ENCODE measurements at places on chromosomes 5 and 9.

- no peak for DNase-seq
These were observed 34.2 kb upstream of the GRPEL2 start for GRCh38 chr5:149310947-149311658.

- DNase-seq, result no peak
These were observed 153.1 kb upstream of the KLF9 start for GRCh38 chr9:70567511-70567910.

- peak; percentile 53 for DNase-seq
These were observed 29.8 kb upstream of the FABP6 start for GRCh38 chr5:160199410-160199911.

- no peak for DNase-seq
These were observed 63.3 kb upstream of the SLCO6A1 start for GRCh38 chr5:102561894-102562760.

DNA sequence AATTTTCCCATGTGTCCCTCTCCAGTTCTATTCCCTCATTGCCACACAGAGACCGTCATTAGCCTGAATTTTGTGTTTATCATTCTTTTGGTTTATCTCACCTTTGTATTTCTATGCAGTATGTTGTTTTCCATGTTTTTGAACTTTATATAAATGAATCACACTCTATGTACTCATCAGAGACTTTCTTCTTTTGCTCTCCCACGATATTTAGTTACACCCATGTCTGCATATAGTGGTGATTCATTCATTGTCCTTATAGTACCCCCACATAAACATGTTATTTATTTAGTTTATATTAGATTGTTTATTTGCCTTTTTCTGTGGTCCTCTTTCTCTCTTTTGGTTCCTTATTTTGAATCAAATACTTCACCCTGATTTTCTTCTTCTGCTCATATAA, 199.7 kb downstream of the FSTL4 start:
- DNase-seq, result no peak

GRCh38 chr9:17251100-17251499, 116.3 kb downstream of the CNTLN start:
- DNase-seq, result no peak

- no peak for DNase-seq
These were observed 24.0 kb upstream of the FAM120AOS start for GRCh38 chr9:93477397-93477796.

DNA sequence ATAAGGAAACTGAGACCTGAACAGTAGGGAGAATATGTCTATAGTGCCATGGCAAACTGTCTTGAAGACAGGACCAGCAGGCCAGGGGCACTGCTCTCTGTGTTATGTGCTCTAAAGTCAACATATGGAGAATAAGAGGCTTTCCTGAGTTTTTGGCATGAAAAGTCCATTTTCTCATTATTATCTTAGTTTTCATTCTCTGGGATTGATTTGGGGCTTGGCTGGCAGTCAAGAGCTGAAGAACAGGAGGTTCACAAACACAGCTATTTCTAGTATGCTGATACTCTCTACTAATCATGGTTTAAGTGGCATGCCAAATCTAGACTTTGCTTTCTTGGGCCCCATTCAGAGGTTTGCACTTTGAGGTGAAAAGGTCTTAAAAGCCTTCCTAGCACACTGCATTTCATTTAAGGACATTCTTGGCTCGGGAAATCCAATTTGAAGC, 404.4 kb downstream of the ZNF608 start:
- DNase-seq, result no peak

DNA sequence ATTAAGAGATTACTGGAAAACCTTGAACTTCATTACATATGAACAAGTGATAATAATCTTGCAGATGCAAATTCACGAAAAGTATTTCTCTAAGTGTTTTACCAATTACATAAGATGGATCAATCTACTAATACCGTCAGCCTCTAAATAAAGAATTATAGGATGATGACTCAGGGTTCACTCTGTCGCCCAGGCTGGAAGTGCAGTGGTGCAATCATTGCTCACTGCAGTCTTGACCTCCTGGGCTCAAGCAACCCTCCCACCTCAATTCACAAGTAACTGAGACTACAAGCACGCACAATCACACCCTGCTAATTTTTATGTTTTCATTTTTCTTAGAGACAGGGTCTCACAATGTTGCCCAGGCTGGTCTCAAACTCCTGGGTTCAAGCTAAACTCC, 56.1 kb downstream of the CHD1 start:
- DNase-seq, result no peak

- DNase-seq, result no peak
These were observed 207.5 kb downstream of the NXNL2 start for GRCh38 chr9:88742483-88742882.

DNA sequence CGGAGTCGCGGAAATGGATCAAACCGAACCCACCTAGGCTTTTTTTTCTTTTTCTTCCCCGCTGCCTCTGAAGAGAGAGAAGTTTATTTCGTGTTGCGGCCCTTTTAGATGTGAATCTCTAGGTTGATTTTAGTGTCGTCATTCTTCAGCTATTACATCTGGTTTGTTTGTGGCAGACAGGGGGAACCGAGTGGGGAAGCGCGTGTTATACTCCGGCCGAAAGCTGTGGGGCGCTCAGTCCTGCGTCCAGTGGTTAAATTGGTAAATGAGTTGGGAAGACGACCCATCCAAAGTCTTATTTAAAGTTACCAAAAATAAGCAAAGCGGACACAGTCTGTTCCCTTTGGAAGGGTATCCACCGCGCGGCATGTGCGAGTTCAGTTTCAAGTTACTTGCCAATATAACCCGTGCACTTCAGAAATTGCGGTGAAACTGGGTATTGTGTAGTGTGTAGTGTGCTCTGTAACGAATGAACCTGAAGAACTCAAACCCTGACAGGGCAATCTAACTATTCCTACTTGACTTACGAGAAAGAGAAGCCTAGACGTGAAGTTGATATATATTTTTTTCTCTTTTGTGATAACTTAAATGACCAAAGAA, 1.3 kb downstream of the MAN2A1 start:
- DNase-seq, result peak; percentile 29

DNA sequence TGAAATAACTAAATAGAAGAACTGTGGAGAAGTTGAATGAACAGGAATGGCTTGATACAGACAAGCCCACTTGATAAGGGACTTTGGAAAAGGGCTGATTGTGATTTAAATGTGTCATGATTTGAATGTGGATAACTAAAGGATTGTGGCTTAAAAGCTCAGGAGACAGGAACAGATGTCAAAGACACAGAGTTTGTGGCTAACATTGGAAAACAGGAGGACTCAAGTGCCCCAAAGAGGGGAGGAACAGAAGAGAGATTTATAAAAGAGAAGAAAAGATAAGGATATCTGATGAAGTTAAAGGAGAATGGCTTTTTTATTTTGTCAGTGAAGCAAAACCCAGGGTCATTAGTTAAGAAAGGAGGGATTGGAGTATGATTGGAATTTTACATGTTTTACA, 124.2 kb upstream of the TRPM3 start:
- DNase-seq, result no peak

GRCh38 chr9:99093492-99093791, 11.5 kb upstream of the TGFBR1 start:
- DNase-seq, result no peak

- no peak for DNase-seq
These were observed 13.0 kb downstream of the RXRA start for GRCh38 chr9:134339183-134339806.
